Activated T-helper 1 cell treated with Interleukin-2 at 50 U/mL for 16 hours (primary cell): ENCODE measurements at places on chromosomes 5 and 9.

DNA sequence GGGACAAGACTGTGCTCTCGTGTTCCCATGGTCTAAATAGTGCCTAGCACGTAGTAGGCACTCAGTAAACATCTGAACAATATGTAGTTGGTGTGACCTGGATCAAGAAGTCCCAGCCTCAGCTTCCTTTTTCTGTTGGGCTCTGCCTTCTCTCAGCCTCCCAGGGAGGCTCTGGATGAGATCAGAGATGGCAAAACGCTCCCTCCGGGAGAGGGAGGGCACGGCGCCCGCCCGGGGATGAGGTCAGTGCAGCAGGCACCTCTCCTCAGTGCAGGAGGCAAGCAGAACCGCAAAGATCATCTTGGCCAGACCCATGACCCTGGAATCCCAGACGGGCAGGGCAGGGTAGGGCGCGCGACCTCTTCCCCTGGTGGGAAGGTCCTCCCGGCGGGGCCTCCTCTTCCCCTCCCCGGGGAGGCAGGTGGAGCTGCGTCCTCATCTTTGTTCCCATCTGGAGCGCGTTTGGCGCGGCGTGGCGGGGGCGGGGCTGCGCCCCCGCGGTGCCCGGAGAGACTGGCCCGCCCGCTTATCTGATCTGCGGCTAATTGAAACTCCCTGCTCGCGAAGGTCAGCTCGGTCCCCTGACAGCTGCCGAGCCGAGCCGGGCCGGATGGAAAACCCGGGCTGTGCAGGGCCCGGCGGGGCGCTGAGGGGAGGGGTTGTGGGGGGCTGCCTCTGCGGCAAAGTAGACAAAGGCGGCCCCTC lies 60.9 kb downstream of the CXXC5 start:
- no peak for DNase-seq

GRCh38 chr5:93598091-93599000 lies 15.3 kb downstream of the NR2F1 start:
- no peak for DNase-seq

GRCh38 chr5:33824516-33825195 lies 67.1 kb downstream of the ADAMTS12 start:
- no peak for DNase-seq

GRCh38 chr9:127854184-127854806 lies at the start of gene ENG:
Gene ENG (minus strand): TSS chr9:127854658. CDS start chr9:127854355, 303 bp downstream.
- DNase-seq: no peak

DNA sequence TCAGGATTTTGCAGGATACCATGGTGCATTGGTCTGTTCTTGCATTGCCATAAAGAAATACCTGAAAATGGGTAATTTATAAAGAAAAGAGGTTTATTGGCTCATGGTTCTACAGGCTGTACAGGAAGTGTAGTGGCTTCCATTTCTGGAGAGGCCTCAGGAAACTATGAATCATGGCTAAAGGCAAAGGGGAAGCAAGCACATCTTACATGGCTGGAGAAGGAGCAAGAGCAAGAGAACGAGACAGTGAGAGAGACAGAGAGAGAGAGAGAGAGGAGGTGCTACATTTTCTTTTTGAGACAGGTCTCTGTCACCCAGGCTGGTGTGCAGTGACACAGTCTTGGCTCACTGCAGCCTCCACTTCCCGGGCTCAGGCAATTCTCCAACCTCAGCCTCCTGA lies 43.9 kb downstream of the P4HA2 start:
- DNase-seq: no peak

DNA sequence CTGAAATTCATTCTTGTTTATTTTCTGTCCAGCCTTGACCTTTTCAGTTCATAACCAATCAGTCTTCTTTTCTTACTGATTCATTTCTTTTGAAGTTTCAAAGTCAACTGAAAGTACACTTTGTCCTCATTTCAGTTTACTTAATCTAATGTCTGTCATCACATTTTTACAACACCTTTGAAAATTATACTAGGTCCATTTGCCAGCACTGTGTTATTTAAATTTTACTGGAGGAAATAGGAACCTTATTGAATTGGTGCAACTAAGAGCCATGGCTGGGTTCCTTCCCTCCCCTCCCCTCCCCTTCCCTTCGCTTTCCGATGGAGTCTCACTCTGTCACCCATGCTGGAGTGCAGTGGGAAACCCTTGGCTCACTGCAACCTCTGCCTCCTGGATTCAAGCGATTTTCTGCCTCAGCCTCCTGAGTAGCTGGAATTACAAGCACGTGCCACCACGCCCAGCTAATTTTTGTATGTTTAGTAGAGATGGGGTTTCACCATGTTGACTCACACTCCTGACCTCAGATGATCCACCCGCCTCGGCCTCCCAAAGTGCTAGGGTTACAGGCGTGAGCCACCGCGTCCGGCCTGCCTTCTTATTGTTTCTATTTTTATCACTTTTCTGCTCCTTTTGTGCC lies 6.3 kb downstream of the RMI1 start:
- no peak for DNase-seq
